Fibroblast of upper back skin (primary cell): ENCODE measurements at places on chromosomes 11 and 22.

DNA sequence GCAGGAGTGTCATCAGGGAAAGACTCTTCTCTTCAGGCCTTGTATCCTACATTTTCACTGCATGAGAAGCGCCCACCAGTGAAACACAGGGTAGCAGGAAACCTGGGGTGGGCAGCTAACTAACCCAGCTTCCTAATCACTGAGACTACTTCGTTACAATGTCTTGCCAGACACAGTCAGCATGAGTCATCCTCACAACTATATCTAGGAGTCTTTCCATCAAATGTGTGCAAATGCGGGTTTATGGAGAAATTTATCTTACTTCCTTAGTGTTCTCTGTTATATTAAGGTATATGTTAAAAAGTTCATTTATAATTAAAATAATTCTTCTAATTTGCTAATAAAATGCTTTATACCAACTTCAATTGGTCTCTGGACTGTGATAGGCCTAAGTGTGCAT lies 79.9 kb upstream of the RAB1B start:
- peak; percentile 60 for DNase-seq

DNA sequence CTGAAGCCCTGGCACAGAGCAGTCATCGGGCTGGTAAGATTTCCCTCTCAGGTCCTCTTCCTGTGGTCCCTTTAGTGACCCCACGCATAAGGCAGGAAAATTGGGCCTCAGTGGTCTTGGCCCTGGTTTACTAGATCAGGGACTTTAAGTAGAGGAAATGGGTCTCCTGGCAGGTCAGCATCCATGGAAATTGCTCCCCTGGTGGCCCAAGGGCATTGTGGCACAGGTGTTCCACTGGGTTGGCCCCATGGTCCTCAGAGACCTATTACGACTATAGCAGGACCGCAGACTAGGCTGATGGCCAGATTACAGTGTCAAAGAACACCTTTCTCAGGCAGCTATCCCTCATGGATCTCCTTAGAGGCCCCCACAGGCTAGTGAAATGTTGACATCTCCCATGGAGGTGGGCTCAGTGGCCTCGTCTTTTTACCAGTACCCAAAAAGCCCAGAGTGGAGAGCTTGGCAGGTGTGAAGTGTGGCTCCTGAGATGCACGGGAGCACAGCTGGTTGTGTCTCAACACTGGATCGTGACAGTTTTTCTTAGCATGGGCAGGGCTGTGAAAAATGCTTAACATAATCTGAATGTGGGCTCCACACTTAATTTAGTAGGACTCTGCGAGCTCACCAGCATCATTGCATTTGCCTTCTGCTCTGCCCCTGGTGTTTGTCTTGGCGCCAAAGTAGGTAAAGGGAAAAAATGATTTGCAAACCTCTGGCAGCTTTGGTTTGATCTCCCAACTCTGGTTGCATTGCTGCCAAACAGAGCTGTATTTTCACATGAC lies 74.2 kb downstream of the ZBTB16 start:
- DNase-seq, result peak; percentile 33

GRCh38 chr11:72605973-72606747 lies 68.1 kb downstream of the PDE2A start:
- no peak for DNase-seq

GRCh38 chr11:101429703-101430540 lies 153.9 kb downstream of the TRPC6 start:
- no peak for DNase-seq

GRCh38 chr11:62656796-62657429 lies 3.8 kb upstream of the INTS5 start:
- DNase-seq, result no peak

GRCh38 chr22:28442711-28443525 lies 236.7 kb downstream of the TTC28 start:
- DNase-seq, result peak; percentile 63

DNA sequence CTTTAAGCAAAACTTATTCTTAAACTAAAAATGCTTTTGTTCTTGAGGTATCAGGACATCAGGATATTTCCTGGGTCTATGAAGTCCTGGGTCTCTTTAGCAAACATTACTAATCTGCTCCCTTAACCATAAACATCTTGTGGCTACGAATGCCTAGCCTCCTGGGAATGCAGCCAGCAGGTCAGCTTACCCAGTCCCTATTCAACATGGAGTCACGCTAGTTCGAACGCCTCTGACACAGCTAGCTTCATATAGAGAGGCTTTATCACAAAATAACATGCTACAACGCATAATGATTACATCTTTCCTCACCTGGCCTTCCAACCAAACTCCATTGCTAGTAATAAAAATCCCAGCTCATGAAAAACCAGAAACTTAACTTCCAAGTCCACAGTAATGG lies 17.5 kb upstream of the FIBIN start:
- DNase-seq, result peak; percentile 86

- DNase-seq, result no peak
These were observed 9.0 kb downstream of the FGF19 start for GRCh38 chr11:69694781-69695180.

- DNase-seq, result no peak
These were observed 46.2 kb downstream of the SHANK2 start for GRCh38 chr11:71206186-71206585.

GRCh38 chr11:85628771-85629341 lies 463 bp downstream of the TMEM126B start:
- DNase-seq, result no peak

DNA sequence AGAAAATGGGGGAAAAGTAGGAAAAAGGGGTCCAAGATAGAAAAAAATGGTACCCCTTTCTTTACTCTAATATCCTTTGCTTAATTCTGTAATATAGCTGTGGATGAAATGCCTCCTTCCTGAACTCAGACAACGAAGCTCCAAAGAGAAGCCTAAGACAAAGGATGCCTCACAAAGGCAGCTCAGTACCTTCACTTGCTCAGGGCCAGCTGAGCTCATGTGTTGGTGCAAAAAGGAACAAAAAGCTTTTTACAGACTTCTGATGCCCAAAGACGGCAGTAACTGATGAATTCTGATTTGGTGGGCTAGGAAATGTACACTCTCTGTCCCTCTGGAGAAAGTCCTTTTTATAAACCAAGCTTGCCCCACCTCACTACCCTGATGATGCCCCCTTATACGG lies 77.5 kb downstream of the DENND5A start:
- DNase-seq, result no peak

DNA sequence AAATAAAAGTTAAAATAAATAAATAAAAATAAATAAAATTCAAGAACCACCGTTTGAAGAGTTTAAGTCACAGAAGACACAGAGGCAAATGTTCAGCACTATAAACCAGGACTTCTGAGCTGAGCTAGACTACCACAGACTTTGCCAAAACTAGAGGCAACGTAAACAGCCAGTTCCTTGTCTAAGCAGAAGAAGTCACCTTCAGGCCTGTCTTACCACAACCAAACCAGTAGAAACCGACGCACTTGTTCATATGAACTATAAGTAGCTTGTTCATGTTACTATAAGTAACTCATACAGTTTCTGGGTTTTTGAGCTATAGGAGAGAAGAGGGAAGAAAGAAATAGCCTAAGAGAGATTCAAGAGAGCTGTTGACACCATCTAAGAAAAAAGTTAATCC lies 48.3 kb downstream of the NNMT start:
- no peak for DNase-seq

DNA sequence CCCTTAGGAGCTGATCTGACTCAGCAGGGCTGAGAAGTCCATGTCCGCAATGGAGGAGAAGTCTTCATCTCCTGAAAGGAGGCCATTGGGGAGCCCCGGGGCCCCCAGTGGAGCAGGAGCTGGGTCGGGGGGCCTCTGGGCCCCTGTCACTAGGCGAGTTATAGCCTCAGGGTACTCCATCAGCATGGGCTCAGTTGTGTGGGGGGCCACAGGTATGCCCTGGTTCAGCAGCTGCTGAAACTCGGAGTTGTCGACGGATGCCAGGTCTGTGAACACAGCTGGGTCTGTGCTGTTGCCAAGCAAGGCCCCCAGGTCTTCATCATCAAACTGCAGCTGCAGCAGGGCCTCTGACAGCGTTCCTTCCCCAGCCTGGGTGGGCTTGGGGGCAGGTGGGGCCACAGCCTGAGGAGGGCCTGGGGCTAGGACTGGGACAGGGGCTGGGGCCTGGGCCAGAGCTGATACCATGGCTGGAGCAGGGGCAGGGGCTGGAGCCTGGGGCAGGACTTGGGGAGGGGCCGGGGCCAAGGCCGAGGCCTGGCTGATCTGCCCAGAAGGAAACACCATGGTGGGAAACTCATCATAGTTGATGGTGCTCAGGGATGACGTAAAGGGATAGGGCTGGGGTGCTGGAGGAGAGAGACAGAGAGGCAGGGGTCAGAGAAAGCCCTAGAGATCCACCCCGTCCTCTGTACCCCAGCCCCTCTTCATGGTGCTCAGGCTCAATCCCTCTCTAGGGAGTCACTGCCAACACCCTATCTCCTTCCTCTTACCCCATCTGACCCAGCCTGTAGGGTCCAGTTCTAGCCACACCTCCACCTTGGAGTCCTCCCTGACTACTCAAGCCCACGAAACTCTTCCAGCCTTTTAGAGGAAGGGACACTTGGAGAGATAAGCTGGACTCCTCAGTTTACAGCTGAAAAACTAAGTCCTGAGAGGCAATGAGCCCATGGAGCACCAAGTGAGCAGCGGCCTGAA lies 8.1 kb downstream of the RELA start:
- no peak for DNase-seq

DNA sequence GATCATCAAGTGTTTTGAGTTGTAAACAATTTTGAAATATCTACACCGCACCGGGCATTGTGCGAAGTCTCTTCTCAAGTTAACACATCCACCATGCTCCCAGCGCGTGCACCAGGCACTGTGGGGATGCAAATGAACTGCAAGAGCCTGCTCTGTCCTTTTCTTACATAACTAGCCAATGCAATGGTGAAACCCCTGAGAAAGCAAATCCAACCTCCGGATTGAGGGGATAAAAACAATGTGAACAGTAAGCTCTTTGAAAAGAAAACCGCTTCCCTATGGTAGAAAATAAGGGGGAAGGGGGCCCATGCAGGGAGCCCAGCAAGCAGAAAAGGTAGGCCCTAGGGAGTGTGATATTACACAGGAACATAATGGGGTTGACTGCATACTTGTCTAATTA lies 274.9 kb upstream of the MPPED2 start:
- DNase-seq, result no peak

DNA sequence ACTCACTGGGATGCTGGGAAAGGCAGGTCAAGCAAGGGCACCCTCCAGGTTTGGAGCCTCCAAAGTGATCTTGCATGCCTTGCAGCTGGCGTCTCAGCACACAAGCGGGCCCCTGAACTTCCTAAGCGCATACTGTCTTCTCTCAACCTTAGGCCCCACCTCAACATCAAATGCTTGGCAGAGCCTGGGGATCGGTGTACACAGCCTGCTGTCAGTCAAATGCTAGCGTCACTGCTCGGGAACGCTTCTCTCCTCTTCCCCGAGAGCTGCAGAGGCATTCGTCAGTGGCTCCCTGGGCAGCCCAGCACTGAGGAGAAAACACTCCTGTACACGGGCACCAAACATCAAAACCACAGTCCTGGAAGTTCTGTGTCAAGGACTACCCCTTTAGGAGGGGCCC lies 124.9 kb downstream of the C11orf58 start:
- DNase-seq, result peak; percentile 39

DNA sequence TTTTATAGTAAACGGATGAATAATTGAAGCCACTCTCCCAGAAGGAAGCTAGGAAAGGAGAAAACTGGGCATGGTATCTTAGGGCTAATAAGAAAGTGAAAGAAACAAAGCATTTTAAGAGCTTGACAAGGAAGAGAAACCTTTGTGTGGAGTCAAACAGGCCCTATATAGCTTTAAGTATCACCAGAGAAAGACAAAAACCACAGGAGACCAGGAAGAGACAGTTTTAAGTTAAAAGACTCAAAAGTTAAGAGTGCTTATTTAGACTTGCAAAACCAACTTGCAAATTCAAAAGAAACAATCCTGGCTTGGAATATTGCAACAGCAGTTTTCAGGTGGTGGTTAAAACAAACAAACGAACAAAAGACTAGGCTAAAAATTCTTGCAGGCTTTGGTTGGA lies 3.4 kb downstream of the PAK1 start:
- DNase-seq, result no peak

GRCh38 chr11:26551186-26551801 lies 20.8 kb downstream of the MUC15 start:
- peak; percentile 27 for DNase-seq

GRCh38 chr11:122202951-122203456 lies 87.0 kb upstream of the BLID start:
- DNase-seq, result peak; percentile 77

DNA sequence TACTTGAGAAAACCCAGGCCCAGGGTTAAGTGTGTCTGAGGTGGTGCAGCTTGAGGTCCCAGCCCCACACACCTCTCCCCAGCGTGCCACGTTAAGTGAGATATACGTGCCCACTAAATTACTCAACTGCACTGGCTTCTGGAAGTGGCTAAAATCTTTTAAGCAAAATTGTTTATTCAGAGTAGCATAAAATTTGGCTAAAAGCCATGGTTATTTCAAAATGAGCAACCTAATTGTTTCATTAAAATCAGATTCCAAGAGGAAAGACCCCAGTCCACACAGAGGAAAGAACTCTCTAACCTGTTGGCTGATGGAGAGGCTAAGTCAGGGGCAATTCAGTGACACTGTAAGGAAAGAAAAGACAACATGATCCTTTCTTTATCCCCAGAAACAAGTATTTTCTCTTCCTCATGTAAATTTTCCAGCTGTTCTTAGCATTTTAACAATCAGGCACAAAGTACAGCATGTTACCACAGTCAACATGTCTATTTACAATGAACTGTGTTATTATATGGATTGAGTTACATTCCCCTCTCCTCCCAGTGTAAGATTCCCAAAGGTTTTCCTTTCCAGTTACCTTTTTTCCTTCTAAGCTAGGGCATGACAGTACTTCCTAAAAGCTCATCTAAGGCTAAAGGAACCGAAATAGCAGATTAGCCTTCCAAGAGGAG lies 26.6 kb downstream of the NUP50 start:
- DNase-seq, result no peak

GRCh38 chr11:118098996-118099837 lies 12.5 kb upstream of the SMIM35 start:
- DNase-seq, result no peak

- DNase-seq, result peak; percentile 73
These were observed 13.5 kb upstream of the DTX4 start for GRCh38 chr11:59158206-59159068.

DNA sequence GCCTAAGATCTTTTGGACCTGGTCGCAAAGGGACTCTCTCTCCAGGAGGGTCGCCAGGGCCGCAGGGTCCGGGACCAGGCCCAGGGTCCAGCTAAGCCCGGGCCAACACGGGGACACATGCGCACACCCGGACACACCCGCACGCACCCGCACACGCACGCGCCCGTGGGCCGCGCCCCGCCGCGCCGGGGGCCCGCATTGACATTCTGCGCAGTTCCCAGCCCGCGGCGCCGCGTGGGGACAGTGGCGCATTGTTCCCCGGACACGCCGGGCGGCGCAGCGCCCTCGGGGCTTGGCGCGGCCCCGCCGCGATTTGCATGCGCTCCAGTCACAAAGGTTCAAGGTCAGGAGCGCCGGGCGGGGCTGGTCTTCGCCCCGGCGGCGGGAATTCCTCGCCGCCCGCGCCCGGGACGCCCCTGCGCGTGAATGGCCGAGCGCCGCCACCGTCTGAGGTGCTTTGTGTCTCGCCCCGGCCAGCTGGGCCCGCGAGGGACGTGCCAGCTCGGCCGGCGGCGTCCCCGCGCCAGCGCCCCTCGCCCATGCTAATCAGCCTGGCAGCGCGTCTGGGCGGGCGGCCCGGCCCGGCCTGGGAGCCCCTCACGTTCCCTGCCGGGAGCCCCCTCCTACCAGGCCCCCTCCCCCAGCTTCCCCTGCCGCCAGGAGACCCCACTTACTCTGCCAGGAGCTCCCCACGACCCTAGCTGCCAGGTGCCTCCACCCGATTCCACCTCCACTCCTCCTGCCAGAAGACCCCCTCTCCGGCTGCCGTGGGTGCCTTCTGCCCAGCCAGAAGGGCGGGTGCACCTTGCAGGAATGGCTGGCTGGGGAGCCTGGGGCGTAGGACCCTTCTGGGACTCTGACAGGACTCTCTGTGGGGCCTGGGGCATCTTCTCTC lies 50.5 kb upstream of the WNT7B start:
- DNase-seq, result no peak
